ENCODE measurements at places on chromosomes 2 and 18.

GRCh38 chr2:24930768-24931167 lies 10.7 kb upstream of the ADCY3 start:
- DNase-seq = no peak

- DNase-seq = no peak
Observed at GRCh38 chr2:63571291-63571690, 17.0 kb downstream of the WDPCP start.

GRCh38 chr2:20484034-20484617 lies 37.3 kb downstream of the RHOB start:
- DNase-seq = no peak

DNA sequence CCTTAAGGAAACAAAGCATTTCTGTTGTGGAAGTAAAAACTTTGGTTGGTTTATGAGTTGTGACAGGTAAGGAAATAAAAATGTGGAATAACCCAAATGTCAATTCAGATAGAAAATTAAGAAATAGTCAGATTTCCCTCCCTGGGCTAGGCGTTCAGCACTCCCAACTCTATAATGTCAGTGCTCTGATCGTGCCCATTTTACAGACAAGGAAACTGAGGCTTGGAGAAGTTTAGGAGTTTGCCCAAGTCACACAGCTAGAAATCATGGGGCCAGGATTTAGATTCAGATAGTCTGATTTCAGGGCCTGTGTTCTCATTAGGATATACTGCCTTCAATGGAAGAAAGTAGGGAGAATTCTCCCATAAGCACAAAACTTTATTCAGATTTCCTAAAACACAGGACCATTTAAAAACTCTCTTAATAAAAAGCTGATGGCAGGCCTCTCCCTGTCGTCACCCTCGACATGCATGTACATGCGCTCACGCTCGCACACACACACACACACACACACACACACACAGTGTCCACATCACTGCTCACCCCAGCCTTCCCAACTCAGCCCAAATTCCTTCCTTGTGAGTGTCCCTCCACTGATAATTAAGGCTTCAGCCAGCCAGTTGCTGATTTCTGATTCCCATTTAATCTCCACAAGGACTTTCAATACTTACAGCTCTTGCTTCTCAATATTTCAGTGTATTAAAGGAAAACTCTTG lies 49.1 kb upstream of the SLC14A2 start:
- no peak for DNase-seq

GRCh38 chr18:22408059-22408458 lies 9.7 kb downstream of the CTAGE1 start:
- no peak for DNase-seq

- no peak for DNase-seq
Observed at GRCh38 chr2:55063713-55064323, 13.6 kb upstream of the RTN4 start.

- DNase-seq = no peak
Observed at GRCh38 chr2:96604104-96604503, 34.0 kb downstream of the KANSL3 start.
